ENCODE measurements at places on chromosomes 12 and 14.

DNA sequence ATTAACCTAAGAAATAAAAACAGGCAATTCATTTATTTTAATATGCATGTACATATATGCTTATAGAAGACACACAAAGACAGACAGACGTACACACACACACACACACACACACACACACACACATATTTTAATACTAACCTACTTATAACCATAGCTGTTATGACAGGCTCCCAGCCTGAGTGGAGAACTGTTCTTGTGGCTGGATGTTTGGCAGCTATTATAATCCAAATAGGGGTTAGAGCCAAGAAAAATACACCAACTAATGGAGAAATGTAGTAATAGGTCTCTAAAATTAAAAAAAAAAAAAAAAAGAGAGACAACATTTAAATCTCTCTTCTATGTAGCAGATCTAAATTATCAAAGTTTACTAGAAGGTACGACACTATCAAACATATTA is 91.8 kb downstream of the SLC41A2 start:
- no peak for DNase-seq

- no peak for DNase-seq
Observed at GRCh38 chr14:68716698-68717097, 76.2 kb downstream of the ZFP36L1 start.

DNA sequence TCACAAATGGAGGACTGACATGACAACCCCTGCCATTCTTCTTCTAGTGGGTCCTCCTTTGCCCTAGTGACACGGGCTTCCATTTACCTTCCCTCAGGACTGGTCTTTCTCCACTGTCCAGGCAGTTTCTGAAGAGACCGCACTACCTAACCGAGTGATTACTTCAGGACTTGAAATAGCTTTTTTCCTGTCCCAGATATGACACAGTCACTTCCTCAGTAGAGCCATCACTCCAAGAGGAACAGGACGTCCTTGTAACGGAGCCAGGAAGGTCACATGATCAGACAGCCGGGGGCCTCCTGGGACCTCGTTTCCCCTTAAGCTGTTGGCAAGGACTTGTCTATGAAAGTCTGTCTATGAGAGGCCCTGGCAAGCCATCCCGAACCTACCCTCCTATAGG is 62.3 kb downstream of the FOS start:
- DNase-seq, result no peak

GRCh38 chr12:1107669-1108068 is 116.6 kb downstream of the ERC1 start:
- DNase-seq, result no peak

DNA sequence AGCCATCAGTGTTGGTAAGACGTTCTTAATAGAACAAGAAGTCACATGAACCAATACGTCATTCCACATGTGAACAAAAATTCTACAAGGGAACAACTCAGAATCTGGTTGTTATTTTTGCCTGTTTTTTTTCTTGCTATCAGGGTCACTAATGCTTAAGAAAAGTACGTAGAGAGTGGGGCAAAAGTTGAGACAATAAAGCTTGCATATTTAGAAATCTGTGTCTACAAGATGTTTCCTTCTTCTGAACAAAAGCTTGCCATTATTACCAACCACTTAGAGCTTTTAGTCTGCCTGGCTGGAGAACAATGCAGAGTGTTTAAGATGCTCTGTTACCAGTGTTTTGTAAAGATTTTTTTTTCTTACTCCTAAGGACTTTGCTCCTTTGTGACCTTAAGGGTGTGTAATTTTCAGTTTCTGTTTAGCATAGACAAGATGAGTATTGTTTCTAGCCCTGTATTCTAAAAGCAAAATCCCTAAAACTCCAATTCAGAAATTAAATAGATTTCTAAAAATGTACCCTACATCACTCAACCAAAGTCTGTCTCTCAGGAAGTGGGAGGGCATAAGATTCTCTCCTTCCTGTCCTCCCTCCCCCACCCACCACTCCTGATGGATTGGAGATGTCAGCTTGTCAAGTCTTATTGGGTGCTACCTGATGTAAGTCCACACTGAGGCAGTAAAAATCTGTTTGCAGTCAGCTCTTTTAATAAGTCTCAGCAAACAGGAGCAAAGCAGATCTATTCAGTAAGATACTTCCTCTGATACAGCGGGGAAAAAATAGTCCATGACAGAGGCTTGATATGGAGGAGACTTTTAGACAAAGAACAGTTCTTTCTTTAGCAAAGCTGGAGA is 267.6 kb downstream of the GRIN2B start:
- DNase-seq, result no peak

DNA sequence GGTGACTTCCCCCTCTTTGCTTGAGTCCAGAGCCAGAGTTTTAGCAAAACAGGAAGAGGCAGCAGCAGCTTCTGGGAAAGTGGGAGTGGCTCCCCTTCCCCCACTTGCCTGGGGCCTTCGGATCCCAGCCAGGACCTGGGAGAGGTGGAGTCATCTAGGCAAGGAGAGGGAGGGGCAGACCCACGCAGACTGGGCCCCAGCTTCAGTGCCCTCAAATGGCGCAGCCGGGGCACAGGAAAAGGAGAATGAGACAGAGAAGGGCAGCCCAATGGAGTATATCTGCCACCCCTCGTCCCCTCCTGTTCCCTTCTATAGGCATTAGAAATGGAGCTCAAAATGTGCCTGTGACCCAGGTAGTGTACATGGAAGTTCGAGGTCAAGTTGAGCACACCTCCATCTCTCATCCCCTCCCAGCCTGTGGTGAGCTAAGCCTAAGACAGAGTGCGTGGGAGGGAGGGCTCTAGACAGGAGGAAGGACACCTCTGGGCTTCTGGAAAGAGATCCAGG is 9.3 kb upstream of the HDAC7 start:
- DNase-seq, result peak; percentile 87

DNA sequence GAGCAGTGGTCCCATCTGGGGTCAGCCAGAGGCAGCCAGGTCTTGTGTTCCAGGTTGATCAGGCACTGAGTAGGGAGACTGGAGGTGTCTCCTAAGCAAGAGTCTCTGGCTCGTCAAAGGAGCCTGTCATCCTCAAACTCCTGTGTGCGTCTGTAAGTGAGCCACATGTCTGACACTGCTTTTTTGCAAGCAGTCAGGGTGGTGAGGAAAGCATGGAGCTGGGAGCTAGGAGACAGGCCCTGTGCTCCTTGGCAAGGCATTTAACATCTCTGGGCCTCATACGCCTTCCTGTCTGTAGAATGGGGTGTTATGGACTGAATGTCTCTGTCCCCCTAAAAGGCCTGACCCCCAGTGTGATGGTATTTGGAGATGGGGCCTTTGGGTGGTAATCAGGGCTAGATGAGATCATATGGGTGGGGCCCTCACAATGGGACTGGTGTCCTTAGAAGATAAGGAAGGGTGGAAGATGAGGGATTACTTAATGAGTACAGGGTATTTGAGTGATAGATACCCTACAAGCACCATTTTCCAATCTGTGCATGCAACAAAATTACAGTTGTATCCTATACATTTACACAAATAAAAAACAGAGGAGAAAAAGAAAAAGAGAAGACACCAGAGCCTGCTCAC is 53.0 kb downstream of the ARL6IP4 start:
- DNase-seq, result peak; percentile 11

GRCh38 chr12:118465706-118466105 is 89.4 kb downstream of the SUDS3 start:
- DNase-seq, result no peak

GRCh38 chr12:89051065-89051677 is 301.1 kb downstream of the DUSP6 start:
- DNase-seq, result no peak

DNA sequence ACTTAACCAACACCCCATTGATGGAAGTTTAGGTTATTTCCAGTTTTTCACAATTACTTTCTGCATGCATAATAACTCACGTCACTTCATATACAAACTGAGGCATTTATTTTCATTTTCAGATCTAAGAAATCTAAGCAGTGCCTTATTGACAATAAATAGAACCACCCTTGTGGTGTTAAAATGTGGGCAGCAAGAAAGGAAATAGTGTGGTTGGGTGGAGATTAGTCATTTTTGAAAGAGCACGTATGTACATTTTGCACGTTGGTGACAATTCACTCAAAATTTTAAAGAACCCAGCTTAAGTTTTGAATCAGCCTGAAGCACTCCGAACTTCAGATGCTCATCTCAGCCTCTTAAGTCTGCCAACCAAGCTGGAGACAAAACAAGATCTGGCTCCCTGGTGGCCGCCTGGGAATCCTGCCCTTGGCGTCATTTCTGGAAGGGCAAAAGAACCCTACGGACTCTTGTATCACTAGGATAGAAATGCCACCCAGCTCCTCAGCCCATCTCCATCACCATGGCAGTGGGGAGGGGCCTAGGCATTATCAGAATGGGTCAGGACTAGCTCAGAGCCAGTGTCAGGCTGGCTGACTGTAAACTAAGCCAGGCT is 89.5 kb upstream of the BCL2L14 start:
- DNase-seq, result no peak

- no peak for DNase-seq
Observed at GRCh38 chr12:2386566-2386965, 333.8 kb downstream of the CACNA1C start.

- DNase-seq, result no peak
Observed at GRCh38 chr12:659090-659683, 4.1 kb downstream of the NINJ2 start.

- DNase-seq, result no peak
Observed at GRCh38 chr12:123860377-123860776, 98.3 kb downstream of the DNAH10 start.

- no peak for DNase-seq
Observed at GRCh38 chr12:116171549-116171948, 105.9 kb downstream of the MED13L start.

DNA sequence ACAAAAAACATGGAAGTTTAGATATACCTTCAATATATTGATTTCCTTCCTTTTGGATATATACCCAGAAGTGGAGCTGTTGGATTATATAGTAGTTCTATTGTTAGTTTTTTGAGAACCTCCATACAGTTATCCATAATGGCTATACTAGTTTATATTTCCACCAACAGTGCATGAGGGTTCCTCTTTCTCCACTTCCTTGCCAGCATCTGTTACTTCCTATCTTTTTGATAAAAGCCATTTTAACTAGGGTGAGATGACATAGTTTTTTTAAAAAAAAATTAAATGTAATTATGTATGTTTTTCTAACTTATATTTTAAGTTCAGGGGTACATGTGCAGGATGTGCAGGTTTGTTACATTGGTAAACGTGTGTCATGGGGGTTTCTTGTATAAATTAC is 10.0 kb upstream of the SLC38A4 start:
- no peak for DNase-seq

DNA sequence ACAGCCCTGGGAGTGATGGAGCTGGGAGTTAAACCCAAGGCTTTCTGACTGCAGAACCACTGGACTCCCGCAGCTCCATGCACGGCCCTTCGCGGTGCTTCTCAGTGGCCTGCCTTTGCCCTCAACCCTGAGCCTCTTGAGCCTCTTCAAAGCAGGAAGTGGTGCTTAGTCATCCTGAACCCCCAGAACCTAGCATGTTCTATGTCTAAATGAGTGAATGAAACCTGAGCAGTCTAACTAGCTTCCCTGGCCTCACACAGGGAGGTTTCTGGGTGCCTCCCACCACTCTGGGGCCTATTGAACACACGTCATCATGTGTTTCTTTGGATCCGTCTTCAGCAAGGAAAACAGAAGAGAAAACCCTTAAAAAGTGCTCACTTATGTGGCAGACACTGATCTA is 117.9 kb upstream of the SFSWAP start:
- DNase-seq, result peak; percentile 34

DNA sequence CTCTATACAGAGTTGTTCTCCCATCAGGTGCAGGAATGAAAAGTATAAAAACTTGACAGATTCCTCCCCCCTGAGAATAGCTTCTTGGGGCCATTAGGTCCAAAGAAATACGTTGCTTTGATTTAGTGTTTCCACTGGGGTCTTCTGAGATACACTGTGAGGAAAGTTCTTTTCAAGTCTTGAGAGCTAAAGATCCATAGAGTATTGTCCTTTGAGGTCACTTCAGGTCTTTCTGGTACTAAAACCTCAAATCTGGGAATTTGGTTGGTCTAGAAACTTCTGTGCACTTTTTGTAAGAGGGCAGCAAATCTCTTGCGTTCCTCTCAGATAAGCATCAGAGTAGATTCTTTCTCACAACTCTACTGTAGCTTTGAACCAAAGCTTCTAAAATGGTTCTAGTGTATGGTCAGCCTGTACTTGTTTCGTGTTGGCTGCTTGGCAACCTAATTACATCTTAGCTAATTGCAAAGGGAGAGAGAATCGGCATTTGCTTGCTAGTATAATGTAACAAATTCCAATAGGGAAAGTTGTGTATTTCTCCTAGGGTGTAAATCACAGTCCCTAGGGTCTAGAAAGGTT is 10.0 kb downstream of the SRSF5 start:
- DNase-seq, result no peak
